Mammary microvascular endothelial cell (primary cell): ENCODE measurements at places on chromosomes 1 and 21. TPM values are rescaled to one million over a fixed set of nuclear protein-coding genes. Genes with fewer than 3 reads are reported as not detected.

The AGRN gene
- 107 and 115 TPM in 2 replicates for total RNA-seq

The CSF3R gene
- not detected in 2 replicates for total RNA-seq

The MAEL gene
- not detected in 2 replicates for total RNA-seq

The PTGFR gene
- 0.87 and 1.7 TPM in 2 replicates for total RNA-seq
